ENCODE measurements at places on chromosomes 6 and 20. TPM values are rescaled to one million over a fixed set of nuclear protein-coding genes. Genes with fewer than 3 reads are reported as not detected.
A peak's percentile ranks its signal among the peaks of the same experiment; 100 is the strongest.

The BTN1A1 gene
- not detected for total RNA-seq

- no peak for DNase-seq
Observed at GRCh38 chr6:125547381-125547780, 202.1 kb upstream of the HEY2 start.

GRCh38 chr6:33161354-33162331, 30.6 kb downstream of the COL11A2 start:
- DNase-seq = peak; percentile 76

GRCh38 chr6:67535946-67536345, 1099.1 kb upstream of the ADGRB3 start:
- DNase-seq = no peak

DNA sequence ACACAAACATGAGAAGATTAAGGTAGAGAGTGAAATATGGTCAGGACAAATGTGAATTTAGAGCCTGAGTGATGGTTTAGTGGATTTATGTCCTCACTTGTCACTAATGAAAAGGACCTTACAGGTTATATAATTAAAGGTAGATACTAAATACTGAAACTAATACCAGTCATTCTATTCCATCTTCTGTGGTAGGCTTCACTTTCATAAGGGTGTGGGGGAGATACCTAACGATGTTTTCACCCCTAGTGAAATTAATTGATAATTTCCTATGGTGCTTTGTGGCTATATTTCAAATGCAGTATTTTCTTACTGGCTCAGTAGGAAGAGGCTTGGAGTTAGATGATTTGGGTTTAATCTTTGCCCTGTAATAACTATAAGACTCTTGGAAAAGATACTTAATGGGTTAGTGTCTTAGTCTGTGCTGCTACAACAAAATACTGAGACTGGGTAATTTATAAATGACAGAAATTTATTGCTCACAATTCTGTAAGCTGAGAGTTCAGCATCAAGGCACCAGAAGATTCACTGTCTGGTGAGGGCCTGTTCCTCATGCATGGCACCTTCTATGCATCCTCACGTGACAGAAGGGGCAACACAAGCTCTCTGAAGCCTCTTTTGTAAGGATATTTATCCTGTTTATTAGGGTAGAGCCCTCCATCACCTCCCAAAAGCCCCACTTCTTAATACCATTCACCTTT, 21.3 kb downstream of the RNF217 start:
- no peak for DNase-seq
